ENCODE measurements at places on chromosomes 2 and 18.

- no peak for DNase-seq
Observed at GRCh38 chr2:241019441-241020139, 21.2 kb downstream of the SNED1 start.

GRCh38 chr2:53724536-53724935 is 43.1 kb upstream of the CHAC2 start:
- no peak for DNase-seq

DNA sequence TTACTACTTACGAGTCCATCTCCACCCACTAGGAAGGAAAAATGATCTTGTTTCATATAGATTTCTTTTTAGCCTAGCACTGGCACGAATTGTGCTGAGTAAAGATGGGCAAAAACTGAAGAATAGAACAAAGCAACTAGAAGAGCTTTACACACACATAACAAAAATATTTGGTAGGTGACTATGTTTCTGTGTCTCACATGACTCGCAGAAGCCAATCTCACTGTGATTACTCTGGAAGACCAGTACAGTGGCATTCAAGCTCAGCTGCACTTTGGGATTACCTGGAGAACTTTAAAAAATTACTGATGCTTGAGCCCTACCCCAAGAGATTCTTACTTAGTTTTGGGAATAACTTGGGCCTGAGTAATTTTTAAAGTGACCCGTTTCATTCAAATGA is 378.7 kb downstream of the METTL4 start:
- DNase-seq, result no peak

- DNase-seq, result no peak
Observed at GRCh38 chr2:121564905-121565304, 34.2 kb downstream of the RNU4ATAC start.

GRCh38 chr2:21326152-21326551 is 202.4 kb downstream of the TDRD15 start:
- no peak for DNase-seq

GRCh38 chr18:46856973-46857372 is 60.3 kb downstream of the PIAS2 start:
- no peak for DNase-seq

DNA sequence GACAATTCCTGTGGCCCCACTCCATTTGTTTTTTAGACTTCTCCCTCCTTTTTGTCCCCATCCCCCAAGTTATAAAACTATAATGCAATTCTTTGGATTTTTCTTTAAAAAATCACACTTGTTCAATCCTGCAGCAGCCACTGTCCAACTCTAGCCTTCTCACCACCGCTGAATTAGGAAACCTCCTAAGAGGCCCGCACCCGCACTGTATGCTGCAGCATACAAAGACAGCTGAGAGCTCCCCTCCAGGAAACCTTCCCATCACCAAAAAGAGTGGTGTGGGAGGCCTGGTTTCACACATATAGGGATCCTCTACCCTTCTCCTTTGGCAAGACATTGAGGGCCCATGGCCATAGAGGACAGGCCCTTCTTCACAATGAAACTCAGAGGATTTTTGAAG is 2.9 kb downstream of the PCGF1 start:
- DNase-seq, result no peak

DNA sequence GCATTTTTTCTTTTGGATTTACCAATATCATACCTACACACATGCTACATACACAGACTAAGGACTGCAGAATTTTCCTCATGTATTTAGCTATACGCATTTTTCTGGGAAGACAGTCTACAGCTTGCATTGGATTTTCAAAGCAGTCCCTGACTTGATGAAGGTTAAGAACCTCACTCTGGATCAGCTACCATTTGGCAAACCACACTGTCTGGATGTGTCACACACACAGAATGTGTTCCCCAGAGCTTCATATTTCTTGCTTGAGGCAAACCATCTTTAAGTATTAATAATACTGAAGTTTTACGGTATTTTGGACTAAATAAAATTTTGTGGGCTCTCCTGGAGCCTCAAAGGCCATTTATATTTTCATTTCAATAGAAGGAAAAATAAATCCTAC is 102.3 kb downstream of the TCF4 start:
- no peak for DNase-seq

GRCh38 chr18:6219116-6219717 is 195.5 kb downstream of the L3MBTL4 start:
- no peak for DNase-seq

DNA sequence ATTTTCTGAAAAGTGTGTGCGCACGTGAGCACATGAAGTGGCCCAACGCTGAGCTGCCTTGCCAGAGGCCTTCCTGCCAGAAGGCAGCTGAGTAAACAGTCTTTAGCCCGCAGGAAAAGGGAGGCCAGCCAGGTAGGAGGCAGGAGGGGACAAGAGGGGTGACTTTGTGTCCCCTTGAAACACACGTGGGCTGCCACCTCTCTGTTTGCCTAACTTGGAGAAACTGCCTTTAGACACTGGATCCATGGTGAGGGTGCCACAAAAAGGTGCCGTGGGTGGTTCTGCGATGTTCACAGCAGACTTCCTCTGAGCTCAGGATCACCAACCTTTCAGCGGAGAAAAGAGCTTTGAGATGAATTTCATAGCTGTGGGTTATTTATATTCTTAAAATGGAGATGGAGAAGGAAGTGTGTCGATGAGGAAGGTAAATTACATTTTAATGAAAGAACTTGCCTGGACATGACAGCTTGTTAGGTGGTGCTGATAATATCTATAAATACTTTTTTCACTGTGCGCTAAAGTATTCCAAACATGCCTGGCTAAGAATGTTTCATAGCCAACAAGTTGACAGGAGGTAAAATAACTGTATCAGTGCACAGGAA is 36.6 kb upstream of the ASB1 start:
- no peak for DNase-seq

GRCh38 chr2:219612577-219613286 is 14.7 kb upstream of the SLC4A3 start:
- DNase-seq, result no peak

- no peak for DNase-seq
Observed at GRCh38 chr2:120310136-120310535, 35.8 kb upstream of the INHBB start.

DNA sequence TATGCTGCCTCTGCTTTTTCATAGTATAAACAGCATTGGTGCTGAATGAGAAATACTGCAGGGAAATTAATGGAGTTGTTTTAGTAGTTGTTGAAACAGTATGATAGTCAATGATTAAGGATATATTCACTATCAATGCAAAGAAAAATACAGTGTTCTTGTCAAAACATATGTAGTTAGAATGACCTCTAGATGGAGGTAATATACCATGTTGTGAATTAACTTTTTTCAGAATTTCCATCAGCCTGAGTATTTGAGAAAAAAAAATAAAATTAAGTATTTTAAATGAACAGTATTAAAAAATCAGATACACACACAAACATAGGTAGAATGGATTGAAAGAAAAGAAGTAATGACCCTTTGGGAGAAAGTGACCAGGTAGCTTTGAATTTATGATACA is 59.5 kb downstream of the RMDN2 start:
- no peak for DNase-seq

- no peak for DNase-seq
Observed at GRCh38 chr2:42513252-42513918, 19.6 kb upstream of the KCNG3 start.

GRCh38 chr2:126720638-126721037 is 64.7 kb downstream of the GYPC start:
- DNase-seq, result no peak

GRCh38 chr18:37540424-37541138 is 25.0 kb downstream of the CELF4 start:
- DNase-seq, result no peak

GRCh38 chr2:65363879-65364666 is 68.3 kb downstream of the SPRED2 start:
- DNase-seq, result no peak

DNA sequence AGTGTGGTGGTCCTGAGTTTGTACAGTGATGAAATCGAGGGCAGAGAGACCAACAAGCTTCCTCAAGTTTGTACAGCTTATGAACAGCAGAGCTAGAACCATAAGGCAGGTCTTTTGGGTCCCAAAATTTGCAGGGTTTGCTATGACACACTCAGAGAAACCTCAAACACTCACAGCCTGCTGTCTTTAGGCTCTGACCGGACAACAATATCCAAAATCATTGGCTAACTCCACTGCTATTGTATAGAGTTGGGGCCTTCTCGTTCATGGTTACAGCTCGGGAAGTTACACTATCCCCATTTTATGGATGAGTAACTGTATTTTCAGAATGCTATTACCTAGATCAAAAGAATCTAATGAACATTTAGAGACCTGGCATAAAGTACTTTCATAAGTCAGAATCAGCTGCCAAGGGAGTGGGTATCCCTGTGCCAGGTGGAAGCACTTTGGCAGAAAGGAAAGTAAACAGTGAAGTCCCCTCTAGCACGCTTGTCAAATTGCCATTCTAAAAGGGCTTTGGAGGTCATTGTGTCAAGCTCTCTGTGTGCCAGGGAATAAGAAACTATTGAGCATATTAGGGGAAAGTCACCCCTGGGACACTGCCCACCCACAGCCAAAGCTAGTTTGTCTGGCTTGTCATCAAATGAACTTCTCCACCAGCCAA is 331.8 kb downstream of the ALK start:
- DNase-seq, result no peak

DNA sequence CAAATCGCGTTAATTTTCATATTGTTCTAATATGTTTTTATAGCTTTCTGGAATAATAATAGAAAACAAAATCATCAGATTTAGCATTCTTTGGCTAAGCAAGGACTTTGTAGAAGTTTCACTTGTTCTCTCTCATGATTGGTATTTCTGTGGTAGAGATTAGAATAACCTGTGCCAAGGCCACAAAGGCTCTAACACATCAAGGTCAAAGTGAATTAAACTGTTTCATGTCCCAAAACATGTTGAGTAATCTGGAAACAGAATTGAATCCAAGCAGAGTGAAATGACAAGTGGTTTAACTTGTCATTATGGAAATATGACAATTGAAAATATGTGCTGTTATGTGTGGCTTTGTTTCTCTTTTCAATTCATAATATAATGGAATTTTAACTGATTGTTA is 617.4 kb downstream of the CCDC85A start:
- no peak for DNase-seq

DNA sequence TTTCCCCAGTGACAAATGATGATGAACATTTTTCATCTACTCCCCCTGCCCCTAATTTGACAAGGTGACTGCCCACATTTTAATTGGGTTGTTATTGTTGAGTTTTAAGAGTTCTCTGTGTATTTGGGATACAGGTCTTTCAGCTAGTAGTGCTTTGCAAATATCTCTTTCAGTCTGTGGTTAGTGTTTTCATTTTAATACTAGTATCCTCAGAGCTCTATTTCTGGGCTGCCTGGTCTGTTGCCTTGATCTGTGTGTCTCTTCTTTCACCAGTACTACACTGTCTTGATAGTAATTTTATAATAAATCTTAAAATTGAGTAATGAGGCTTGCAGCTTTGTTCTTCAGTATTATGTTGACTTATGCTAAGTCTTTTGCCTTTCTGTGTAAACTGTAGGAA is 19.7 kb downstream of the EIF5B start:
- no peak for DNase-seq

DNA sequence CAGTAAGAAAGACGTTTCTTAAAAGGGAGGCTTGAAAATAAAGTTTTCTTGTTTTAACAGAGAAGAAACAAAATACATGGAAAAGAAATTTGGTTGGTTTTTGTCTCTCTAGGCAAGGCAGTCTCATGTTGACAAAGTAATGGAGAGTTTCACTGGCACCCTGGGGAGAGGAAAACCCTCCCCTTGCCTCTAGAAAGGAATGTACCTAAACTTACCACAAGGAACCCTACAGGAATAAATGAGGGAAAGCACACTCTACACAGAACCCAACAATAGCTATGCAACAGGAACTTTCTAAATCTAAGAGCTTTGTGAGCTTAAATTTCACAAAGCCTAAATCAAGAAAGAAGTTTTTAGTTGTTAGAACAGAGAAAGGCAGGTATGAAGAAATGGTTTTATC is 37.0 kb downstream of the FIGN start:
- no peak for DNase-seq

GRCh38 chr2:10342245-10342951 is 39.7 kb downstream of the HPCAL1 start:
- no peak for DNase-seq

DNA sequence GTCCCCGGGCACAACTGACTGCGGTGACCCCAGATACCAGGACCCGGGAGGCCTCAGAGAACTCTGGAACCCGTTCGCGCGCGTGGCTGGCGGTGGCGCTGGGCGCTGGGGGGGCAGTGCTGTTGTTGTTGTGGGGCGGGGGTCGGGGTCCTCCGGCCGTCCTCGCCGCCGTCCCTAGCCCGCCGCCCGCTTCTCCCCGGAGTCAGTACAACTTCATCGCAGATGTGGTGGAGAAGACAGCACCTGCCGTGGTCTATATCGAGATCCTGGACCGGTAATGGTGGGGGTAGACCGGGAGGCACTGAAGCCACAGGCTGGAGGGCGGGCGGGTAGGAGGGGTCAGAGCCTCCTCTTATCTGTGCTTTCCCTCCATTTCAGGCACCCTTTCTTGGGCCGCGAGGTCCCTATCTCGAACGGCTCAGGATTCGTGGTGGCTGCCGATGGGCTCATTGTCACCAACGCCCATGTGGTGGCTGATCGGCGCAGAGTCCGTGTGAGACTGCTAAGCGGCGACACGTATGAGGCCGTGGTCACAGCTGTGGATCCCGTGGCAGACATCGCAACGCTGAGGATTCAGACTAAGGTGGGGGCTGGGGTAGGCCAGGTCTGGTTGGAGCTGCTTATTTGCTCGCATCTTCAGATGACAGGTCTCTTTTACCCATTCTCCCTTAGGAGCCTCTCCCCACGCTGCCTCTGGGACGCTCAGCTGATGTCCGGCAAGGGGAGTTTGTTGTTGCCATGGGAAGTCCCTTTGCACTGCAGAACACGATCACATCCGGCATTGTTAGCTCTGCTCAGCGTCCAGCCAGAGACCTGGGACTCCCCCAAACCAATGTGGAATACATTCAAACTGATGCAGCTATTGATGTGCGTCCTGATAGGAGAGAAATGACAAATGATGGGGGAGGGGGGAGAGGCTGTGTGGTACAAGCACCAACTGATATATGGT is 780 bp downstream of the HTRA2 start:
- no peak for DNase-seq

DNA sequence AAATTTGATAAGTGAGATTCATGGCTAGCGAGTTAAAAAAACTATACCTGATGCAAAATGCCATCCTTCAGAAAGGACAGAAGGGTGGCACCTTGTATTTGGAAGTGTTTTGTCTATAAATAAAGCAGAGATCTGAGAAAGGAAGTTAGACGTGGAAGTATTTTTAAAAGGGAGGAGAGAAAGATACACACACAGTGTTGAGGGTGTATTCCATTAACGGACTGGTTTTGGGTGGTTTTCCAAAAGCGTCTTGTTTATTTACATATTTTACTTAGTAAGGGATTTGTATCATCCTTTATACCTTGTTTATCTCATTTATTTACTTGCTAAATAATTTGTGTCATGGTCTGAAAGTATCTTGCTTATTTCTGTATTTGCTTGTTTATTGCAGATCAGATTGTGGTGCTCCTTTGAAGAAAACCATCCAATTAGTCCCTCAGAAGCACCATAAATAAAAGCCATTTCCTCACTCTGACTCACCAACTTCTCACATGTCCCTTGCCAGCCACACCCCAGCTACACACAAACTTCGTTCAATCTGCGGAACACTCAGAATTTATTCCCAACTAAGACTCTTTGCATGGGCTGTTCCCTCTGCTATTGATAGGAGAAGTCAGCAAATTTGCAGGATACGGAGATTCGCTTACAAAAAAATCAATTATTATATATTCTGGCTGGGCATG is 90.8 kb downstream of the FAM124B start:
- DNase-seq, result no peak
